ENCODE measurements at places on chromosomes 11 and 22.
A peak's percentile ranks its signal among the peaks of the same experiment; 100 is the strongest.

GRCh38 chr11:14641801-14642200, 1.8 kb upstream of the PDE3B start:
- DNase-seq, result no peak

DNA sequence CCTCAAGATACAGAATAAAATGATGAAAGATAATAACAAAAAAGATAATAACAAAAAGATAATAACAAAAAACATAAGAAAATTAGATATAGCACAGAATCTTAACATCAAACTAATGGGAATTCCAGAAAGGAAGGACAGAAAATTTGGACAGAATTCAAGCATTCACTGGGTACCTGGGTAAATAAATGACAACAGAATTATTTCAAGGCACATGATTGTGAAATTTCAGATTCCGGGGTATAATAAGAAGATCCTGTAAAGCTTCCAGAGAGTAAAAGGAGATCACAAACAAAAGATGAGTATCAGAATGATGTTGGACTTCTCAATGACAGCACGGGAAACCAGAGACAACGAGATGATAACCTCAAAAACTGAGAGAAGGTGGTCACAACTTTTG, 42.1 kb upstream of the OR9Q1 start:
- DNase-seq, result no peak

DNA sequence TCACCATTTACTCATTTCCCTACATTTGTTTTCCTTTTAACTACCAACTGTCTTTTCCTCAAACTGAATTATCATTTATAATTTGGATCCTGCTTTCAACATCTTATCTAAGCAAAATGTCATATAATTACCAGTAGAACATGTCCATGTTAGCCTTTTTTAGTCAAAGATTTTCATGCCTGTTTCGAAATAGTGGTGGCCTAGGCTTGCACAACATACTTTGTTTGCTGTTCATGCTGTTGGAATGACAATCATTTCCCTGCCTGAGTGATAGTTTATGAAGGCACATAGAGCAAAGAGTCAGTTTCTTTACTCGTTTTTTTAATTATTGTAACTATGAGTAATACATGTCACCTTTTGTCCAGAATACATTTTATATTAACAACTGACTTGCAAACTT, 144.3 kb upstream of the ANO3 start:
- DNase-seq, result no peak

GRCh38 chr11:82750643-82751139, 17.0 kb upstream of the FAM181B start:
- no peak for DNase-seq

- DNase-seq, result no peak
These were observed 172.3 kb downstream of the LDLRAD3 start for GRCh38 chr11:36116161-36116560.

DNA sequence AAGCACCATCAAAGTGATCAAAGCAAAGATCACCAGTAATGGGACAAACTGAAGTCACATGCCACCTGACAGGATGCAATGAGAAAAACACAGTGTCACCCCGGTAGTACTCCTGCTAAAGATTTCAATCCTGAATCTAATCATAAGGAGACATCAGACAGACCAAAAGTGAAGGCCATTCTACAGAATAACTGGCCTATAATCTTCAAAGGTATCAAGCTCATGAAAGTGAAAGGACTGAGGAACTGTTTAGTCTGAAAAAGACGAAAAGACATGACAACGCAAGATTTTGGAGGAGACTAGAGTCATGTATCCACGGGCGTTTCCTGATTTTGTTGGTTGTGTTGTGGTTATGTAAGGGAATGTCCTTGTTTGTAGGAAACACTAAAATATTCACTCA, 42.4 kb upstream of the TSKU start:
- DNase-seq, result no peak

- DNase-seq, result no peak
These were observed 21.6 kb upstream of the BBOX1 start for GRCh38 chr11:27018902-27019529.

- DNase-seq, result no peak
These were observed 107.9 kb upstream of the BMAL1 start for GRCh38 chr11:13169709-13170108.

- no peak for DNase-seq
These were observed 6.2 kb downstream of the TBX1 start for GRCh38 chr22:19766511-19767426.

GRCh38 chr11:7514099-7514591, 346 bp downstream of the PPFIBP2 start:
- DNase-seq, result no peak

GRCh38 chr11:111795334-111795985, 29.3 kb upstream of the PPP2R1B start:
- no peak for DNase-seq

DNA sequence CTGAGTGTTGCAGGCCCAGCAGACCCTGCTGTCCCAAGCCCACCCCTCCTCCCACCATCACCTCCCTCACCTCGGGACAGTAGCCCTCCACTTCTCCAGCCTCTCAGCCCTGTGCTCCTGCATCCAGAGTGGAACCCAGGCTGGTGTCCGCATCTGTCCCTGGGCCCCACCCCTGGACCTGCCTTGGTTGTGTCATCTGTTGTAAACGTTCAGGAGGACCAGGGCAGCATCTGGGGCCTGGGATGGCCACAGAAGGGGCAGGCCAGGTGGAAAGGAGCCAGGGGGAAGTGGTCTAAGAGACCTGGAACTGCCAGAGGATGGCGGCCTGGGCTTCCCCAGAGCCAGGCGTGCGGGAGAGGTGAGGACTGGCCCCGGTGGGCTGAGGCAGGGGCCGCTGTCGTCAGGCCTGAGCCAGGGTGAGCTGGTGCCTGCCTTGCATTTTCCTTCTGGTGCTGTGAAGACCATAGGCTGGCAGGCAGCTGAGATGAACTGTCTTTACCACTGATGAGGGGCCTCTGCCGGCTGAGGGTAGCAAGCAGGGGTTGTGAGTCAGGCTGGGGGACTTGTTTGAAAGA, 26.1 kb upstream of the MGAT3 start:
- DNase-seq, result no peak

DNA sequence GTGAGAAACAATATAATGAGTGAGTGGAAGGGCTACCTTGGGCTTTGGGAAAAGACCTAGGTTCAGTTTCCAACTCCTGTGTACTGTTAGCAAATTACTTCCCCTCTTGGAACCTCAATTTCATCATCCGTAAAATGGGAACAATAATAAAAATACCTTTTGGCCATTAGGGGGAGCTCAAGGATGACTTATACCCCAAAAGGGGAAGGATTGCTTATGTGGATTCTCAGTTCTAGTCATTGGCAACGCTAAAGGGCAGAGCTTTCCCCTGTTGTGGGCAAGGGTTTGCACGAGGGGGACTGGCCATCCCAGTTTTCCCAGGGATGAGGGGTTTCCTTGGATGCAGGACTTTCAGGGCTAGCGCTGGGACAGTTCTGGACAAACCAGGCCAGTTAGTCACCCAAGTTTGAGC, 3.1 kb upstream of the COMMD9 start:
- DNase-seq, result no peak

DNA sequence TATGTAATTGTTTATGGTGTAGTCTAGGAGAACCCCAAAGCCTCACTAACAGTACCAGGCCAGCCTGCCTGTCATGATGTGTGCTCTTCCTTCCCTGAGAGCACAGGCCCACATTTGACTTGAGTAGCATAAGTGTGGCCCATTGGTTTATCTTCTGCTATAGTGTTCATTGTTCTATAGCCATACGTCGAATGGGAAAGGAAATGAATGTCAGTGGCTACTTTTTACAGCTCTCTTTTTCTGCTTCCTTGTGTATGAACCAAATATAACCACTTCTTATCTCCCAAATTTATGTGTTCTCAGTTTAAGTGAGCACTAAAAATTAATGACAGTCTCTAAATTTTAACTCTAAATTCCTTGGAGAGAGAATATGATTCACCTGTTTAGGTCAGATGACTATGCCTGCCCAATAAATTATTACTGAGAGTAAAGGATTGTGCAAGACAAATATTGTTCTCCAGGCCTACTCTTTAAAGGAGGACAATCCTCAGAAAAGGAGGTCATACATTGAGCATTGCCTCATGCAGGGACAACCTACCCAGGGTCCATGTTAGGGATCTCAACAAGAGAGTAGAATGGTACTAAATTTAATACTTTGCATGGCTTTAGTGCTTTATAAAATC, 222.9 kb upstream of the ARHGAP20 start:
- no peak for DNase-seq

GRCh38 chr11:8338138-8338537, 74.5 kb upstream of the LMO1 start:
- peak; percentile 13 for DNase-seq

GRCh38 chr11:77019976-77020595, 14.1 kb upstream of the B3GNT6 start:
- DNase-seq, result no peak

GRCh38 chr11:38130976-38131375, 1532.9 kb upstream of the RAG2 start:
- no peak for DNase-seq

DNA sequence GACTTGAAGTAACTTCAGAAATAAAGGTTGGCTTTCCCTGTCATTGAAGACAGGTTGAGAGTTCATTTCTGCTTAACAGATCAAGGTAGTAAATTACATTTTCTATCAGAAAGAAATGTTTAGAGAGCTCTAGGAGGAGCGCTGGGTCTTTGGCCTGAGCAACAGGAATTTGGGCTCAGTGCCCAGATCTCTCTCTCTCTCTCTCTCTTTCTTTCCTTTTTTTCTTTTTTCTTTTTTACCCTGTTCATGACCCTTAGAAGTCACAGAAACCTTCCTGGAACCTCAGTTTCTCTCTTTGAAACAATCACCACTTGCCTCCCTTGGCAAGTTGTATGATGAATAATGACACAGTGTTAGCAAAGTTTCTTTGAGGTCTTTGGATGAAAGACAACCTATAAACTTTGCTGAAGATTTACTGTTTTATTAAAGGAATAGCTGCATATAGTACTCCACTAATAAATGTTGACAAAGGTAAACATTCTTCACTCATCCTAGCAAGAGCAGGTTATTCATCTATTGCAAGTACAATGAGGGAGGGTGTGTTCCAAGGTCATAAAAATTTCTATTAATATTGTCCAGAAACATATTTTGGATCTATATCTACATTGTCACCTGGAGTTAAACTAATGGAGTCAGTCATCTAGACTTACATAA, 35.5 kb upstream of the RASSF10 start:
- no peak for DNase-seq

DNA sequence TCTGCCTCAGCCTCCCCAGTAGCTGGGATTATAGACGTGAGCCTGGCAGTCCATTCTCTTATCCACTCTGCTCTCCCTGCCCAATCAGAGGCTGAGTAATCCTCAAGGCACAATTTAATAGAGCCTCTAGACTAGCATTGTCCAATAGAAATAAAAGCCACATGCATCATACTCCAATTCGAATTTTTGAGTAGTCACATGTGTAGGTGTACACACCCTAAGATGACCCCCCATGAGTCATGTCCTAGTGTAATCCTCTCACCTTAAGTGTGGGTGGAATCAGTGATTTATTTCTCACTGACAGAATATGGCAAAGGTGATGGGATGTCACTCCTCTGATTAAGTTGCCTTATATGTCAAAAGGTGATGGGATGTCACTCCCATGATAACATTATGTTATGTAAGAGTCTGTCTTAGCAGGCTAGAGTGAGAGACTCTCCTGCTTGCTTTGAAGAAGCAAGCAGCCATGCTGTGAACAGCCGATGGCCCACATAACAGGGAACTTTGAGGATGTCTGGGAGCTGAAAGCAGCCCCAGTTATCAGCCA, 61.3 kb downstream of the MN1 start:
- no peak for DNase-seq

DNA sequence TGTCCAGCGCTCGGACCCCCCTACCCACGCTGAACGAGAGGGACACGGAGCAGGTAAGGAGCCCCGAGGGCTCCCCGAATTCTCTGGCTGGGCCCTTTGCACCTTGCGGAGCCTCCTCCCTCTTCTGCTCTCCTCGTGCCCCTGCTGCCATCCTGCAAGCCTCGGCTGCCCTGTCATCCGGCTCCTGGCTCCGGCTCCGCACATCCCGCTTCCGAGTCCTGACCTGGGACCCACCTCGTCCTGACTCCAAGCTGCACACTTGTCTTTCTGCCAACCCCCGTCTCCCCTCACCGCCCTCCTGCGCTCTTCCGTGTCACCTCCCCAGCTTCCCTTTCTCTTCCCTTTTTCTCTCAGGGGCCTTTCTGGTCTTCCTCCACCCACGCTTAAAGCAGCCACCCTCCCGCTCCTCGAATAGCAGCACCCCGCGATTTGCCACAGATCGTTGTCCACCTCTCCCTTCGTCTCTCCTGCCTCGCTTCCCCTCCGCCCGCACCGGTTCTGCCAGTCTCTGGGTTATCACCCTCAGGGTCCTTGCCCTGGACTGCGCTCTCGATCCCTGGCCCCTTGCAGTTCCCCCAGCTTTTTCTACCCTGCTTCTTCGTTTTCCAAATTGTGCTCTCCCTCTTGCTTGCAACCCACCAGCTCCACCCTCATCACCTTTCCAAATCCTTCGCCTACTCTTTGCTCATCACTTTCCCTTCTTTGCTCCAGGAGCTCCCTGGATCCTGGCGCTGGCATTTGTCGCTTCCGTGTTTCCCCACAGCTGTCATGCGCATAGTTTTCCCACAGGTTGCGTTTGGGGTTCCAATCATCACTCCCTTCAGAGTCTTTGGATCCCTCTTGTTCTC, 822 bp downstream of the MARK2 start:
- peak; percentile 1 for DNase-seq

DNA sequence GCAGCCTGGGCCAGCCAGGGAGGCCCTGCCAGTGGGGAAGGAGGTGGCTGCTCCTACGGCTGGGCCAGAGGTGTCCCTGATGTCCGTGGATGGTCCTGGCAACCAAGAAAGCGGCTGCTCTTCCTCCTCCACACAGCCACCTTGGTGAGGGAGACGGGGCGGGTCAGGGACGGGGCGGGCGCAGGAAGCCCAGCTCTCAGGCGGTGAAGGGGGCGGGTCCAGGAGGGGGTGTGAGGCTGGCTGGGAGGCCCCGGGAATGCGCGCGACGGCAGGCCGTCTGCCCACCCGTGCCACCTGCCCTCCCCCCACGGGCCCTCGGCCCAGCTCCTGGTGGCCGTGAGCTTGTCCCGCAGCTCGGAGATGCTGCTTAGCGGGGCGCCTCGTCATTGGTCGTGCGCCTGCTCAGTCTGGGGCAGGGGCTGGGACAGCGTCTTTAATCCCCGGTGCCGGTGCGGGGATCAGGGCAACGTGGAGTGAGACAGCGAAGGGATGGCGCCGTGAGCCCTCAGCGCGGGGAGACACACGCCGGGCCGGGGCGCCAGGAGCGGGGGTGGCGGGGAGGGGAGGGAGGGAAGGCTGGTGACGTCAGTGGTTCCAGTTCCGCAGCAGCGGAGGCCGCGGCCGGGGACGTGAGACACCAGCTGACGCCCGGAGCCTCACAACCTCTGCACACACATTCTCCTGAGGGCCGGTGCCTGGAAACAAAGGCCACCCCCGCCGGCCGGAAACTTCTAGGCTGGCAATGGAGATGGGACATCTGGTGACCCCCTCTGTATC, 6.7 kb upstream of the BRSK2 start:
- peak; percentile 63 for DNase-seq

DNA sequence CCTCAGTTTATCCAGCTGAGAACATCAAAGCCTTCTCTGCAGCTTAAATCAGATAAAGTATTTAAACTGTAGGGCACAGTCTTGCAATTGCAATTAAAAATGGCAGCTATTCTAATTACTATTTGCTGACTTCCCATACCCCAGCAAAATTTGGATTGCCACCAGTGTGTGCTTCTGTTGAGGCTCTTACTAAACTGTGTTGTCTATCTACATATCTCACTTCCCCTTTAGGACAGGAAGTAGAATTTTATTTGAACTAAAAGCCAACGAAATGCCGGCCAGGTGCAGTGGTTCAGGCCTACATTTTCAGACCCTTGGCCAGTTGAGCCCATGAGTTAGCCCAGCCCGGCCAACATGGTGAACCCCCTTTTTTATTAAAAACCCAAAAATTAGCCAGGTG, 7.1 kb downstream of the SAA4 start:
- DNase-seq, result no peak
